ENCODE measurements at places on chromosomes 1 and 21. TPM values are rescaled to one million over a fixed set of nuclear protein-coding genes. Genes with fewer than 3 reads are reported as not detected.

- DNase-seq: no peak
These were observed 45.0 kb downstream of the DISP3 start for GRCh38 chr1:11523746-11524464.

- no peak for DNase-seq
These were observed 95.2 kb downstream of the NPHP4 start for GRCh38 chr1:5896706-5897660.

- DNase-seq: no peak
These were observed 7.6 kb downstream of the PAX7 start for GRCh38 chr1:18637962-18638834.

GRCh38 chr1:205592443-205593003 lies 39.3 kb downstream of the ELK4 start:
- no peak for DNase-seq

DNA sequence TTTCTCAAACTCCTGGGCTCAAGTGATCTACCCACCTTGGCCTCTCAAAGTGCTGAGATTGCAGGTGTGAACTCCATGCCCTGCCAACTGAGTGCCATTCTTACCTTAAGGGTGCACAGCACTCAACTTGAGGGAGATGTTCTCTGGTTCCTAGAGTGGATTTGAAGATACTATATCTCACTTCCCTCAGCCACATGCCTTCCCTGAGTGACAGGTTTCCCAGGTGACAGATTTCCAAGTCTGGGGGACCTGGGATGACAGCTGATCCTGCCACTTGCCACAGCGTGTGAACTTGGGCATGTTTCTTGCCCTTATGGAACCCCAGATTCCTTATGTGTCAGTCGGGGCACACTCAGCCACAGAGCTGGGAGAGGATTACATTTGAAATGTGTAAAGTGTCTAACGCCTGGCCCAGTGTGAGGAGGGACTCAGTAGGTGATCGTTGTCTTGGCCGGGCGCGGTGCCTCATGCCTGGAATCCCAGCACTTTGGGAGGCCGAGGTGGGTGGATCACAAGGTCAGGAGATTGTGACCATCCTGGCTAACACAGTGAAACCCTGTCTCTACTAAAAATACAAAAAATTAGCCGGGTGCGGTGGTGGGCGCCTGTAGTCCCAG lies 29.6 kb upstream of the BTG2 start:
- no peak for DNase-seq

- DNase-seq: no peak
These were observed 28.9 kb downstream of the ITLN2 start for GRCh38 chr1:160925652-160926244.

GRCh38 chr21:34696121-34696520 lies 27.3 kb downstream of the CLIC6 start:
- DNase-seq: no peak

GRCh38 chr1:69702085-69702484 lies 134.4 kb downstream of the LRRC7 start:
- no peak for DNase-seq

- DNase-seq: peak; percentile 15
These were observed 17.7 kb downstream of the IVL start for GRCh38 chr1:152926091-152926490.

DNA sequence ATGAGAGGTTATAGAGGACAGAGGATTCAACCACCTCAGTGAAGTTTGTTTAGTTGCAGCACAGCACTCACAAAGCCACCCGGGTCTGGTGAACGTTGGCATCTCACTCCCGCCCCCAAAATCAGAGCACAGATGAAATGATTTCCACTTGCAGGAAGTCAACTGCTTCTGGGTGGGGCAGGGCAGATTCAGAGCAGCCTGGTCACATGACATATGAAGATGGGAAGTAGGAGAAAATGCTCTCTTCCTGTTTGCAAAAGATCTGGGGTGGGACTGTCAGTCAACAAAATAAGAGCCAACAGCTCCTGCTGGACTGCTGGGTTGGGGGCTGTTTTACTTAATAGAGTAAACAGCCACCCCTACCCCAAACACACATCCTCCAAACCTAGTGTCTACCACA lies 43.2 kb downstream of the LRRC71 start:
- DNase-seq: no peak

DNA sequence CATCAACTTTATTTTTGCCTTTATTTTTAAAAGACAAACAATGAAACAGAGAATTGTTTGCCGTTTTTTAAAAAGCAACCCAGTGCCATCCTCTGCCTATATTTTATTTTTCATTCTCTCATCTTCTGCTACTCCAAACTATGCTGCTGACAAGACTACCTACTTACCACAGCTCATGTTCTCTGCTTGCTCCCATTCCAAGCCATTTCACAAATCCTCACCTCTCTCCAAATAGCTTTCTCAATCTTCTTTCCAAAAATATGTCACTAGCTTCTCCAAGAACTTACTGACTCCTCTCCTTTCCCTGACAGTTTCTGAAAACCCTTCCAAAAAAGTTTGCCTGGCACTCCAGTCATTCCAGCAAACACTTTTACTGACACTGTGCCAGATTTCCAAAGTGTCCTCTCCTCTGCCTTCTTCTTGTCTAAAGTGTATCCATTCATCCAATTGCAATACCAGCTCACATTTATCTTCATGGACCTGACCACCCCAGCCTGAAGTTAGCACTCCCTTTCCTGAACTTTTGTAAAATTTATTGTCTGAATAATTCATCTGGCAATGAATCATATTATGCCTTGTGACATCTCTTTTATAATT lies 766.5 kb upstream of the B3GALT2 start:
- no peak for DNase-seq

DNA sequence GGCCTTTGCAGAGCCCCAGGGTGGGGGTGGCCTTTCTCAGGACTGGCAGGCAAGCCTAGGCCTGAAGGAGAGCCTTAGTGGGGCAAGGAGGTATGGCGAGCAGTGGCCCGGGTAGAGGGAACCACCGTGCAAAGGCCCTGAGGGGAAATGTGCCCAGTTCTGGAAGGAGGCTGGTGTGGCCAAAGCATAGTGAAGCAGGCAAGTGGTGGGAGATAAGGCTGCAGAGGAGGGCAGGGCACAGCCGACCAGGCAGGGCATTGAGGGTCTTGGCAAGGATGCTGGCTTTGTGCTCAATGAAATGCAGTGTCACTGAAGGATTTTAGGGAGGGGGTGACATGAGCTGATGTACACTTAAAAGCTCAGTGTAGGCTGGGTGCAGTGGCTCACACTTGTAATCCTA lies 22.8 kb downstream of the MROH7 start:
- no peak for DNase-seq

The RASSF5 gene
- total RNA-seq: 38.1 TPM

The MRPS14 gene
- total RNA-seq: 51.9 TPM

The LENEP gene
- total RNA-seq: not detected

The CELA3B gene
- 3.1 TPM for total RNA-seq
